ENCODE measurements at places on chromosomes 6 and 20.

DNA sequence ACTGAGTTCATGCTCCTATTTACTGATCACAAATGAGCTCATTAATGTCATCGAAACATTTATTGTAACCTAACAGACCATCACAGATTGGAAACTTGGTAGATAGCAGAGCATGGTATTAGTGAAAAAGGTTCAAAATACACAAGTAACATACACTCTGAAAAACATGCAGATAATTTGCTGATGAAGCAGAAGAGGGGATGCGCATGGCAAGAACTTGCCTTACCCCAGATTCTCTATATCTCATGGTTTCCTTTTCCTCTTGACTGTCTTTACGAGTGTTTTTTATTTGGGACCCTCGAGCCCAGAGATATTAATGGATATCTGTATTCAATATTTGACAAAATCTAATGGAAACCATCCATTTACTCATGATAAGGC lies 37.6 kb downstream of the QRSL1 start:
- no peak for DNase-seq

DNA sequence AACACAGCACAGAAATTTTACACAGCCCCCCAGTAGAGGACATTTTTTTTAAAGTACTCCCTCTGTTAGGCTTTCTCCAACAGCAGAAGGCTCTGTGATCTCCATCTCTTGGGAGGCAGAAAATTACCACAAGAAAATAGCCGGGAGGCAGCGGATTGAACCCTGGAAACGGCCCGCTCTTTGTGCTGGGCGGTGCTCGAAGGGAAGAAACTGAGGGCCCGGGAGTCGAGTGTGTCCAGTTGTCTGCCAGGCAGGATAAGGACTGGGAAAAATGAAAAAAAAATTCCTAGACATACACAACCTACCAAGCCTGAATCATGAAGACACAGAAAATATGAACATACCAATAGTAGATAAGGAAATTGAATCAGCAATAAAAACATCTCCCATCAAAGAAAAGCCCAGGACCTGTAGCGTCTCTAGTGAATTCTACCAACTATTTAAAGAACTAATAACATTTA lies 31.5 kb downstream of the POM121L2 start:
- no peak for DNase-seq

- DNase-seq: no peak
Measured at GRCh38 chr6:152969688-152970418, 13.0 kb downstream of the FBXO5 start.

GRCh38 chr6:101386982-101387381 lies 6.5 kb upstream of the GRIK2 start:
- no peak for DNase-seq

DNA sequence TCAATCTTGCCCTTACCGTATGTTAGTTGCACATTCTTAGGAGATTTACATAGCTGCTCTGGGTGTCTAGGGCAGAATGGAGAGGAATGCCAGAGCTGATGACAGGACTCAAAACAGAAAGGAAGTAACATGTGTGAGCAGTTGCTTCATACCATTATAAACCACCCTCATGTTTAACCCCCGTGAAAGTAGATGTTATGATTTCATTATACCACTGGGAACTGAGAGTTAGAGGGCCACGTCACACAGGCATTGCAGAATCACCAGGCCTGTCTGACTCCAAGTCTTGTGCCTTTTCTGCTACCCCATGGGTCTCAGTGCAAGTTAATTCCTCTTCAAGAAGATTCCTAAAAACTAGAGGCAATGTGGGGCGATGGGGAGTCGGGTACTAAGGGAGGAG lies 23.5 kb upstream of the SIM1 start:
- no peak for DNase-seq

DNA sequence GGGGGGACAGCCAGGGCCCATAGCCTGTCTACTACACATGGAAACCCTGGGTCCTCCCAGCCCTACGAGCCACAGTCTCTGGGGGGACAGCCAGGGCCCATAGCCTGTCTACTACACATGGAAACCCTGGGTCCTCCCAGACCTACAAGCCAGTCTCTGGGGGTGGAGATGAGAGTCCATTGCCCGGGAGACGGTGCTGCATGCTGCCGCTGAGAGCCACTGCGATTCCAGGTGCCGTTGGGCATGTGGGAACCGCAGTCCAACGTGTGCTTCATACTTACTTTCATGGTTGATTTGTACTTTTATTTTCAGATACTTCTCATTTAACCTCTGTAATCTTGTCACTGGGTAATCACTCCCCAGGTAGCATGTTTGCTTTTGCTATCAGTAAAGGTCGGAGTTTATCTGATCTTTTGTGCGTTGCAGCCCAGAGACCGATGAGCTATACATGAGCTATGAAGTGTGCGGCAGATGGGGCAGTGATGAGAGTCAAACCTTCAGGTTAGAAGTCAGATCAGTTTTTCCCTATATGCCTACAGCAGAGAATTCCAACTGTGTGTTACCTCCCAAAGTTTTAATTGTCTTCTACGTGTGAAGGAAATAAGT lies 58.2 kb downstream of the SMOC2 start:
- DNase-seq: no peak

DNA sequence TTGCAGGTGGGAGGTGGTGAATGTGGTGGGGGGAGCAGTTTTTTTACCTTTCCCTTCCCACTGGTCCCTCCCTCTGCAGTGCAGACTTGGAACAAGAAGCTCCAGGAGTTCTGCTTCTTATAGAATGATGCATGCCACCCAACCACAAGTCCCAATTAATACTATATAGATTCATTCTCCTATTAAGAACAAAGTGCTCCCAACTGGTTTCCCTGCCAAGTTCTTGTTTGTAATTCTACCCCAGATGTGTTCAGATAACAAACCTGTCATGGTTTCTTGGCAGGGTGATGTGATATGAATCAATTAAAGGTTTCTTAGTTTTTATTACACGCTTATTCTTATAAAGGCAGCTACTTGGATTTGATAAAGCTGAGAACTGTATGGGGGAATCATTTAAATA lies 23.9 kb downstream of the HDDC2 start:
- no peak for DNase-seq

DNA sequence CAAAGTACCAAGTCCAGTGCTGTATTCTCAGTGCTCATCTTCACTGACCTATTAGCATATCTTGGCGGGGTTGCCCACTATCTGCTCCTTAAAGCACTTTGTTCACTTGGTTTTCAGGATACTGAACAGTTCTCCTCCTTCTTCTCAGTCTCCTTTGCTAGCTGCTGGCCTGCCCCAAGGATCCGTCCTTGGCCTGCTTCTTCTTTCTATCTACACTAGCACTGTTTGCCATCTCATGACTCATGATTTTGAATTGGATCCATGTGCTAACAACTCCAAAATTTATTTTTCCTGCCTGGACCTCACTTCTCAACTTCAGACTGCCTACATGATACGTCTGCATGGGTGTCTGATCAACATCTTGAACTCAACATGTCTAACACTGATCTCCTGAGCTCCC lies 15.5 kb downstream of the TPD52L1 start:
- no peak for DNase-seq

DNA sequence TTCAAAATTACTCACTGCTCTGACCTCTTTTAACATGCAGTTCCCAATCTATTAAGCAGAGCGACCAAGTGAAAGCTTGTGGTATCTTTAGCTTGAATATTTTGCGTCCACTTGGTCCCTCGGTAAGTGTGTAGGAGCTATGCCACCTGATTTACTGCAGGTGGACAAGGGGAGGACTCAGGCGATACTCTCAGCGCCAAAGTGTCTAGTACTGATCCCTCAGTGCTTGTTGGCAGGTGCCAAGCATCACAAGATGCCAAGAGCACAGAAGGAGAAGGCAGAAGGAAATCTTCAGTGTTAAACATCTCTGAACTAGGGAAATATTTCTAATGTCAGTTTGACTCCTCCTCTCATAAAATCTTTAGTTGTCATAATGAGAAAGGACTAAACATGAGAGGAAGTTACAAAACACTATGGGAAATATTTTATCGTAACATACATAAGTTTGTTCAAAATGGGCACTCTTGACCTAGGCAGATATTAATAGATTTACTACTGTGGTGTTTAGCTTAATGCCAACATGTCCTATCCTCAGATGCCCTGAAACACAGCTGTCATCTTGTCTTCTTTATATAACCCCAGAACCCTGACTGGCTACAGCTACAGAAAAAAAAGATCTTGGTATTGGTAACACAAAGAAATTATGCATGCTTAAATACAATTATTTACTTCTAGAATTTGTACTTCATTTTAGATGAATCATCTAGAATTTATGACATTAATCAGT lies 19.5 kb downstream of the NHLRC1 start:
- DNase-seq: no peak

- DNase-seq: peak; percentile 98
Measured at GRCh38 chr6:36118550-36119107, 11.7 kb upstream of the MAPK13 start.

DNA sequence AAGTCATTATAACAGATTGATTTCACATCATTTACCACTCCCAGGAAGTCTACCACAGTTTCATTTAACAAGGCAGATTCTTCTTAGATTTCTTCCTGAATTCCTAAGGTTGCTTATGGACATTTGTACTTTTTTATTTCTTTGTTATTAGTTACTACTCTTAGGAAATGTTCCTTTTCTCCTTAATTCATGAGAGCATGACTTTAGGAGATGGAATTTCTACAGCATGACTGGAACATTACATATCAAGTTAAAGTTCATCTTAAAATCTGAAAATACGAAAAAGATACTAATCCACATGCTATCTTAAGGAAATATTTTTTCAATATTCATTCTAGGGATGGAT lies 22.3 kb downstream of the CNKSR3 start:
- no peak for DNase-seq

DNA sequence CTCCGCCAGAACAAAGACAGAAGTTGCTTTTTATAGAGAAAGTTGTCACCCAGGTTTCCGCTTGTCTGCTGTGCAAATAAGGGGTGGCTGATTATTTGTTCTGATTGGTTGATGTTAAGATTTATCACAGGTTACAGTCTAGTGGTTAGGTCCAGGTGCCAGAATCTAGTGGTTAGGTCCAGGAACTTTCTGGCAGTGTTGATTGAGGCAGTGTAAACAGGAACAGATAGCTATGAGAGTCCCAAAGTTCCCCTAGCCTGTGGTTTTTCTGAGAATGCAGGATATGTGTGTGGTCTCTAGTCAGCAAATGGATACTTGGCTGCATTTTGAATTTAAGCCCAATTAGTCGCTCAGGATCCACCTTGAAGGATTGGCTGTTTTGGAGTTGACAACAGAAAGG lies 148.0 kb downstream of the TMEM200A start:
- no peak for DNase-seq

DNA sequence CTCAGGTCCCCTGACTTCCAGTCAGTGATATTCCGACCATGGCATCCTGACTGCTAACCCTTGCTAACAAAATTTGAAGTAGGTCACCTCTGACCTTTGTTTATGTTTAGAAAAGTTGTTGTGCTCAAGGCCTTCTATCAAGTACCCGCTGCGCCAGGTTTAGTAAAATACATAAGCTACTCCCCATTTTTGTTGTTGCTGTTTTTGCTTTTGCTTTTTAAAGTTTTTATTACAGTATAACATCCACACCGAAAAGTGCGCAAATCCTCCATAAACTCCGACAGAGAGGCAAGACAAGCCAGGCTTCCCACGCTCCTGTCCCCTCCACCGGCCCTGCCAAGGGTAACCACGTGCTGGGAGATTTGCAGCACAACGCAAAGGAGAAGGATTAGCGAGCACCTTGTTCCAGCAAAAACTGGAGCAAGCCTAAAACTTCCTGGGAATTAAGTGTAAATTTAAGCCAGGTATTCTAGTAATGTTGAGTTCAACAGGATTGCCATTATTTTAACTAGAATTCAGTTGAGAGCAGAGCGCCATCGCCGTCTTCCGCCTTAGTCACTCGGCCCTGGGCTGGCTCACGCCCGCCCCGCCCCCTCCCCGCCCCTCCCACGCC lies 17.8 kb upstream of the HMGN4 start:
- DNase-seq: no peak

DNA sequence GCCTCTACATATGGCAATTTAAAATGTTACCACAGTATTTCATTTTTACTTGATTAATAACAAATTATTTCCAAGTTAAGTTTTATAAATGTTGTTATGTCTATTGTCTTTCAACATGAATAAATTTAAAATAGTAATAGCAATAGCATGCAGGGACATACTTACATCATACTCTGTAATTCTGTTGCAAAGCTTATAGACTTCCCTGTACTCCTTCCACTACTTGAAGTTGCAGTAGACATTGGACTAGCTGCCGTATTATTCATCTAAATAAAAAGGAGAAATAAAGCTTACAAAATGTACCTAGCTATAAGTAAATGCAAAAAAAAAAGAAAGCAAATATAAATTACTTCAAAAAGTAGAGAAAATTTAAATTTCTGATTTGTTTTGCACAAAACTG lies 12.7 kb downstream of the SUPT3H start:
- DNase-seq: no peak

Measured in hematopoietic multipotent progenitor cell treated with erythropoietin and hydrocortisone succinate and interleukin-3 and kit ligand, for 15 days (in vitro differentiated cells).